ENCODE measurements at places on chromosomes 7 and 10. TPM values are rescaled to one million over a fixed set of nuclear protein-coding genes. Genes with fewer than 3 reads are reported as not detected.

PPP1R3C gene
- 0.09 TPM for total RNA-seq

ARMH3 gene
- total RNA-seq: 24.8 TPM

DNA sequence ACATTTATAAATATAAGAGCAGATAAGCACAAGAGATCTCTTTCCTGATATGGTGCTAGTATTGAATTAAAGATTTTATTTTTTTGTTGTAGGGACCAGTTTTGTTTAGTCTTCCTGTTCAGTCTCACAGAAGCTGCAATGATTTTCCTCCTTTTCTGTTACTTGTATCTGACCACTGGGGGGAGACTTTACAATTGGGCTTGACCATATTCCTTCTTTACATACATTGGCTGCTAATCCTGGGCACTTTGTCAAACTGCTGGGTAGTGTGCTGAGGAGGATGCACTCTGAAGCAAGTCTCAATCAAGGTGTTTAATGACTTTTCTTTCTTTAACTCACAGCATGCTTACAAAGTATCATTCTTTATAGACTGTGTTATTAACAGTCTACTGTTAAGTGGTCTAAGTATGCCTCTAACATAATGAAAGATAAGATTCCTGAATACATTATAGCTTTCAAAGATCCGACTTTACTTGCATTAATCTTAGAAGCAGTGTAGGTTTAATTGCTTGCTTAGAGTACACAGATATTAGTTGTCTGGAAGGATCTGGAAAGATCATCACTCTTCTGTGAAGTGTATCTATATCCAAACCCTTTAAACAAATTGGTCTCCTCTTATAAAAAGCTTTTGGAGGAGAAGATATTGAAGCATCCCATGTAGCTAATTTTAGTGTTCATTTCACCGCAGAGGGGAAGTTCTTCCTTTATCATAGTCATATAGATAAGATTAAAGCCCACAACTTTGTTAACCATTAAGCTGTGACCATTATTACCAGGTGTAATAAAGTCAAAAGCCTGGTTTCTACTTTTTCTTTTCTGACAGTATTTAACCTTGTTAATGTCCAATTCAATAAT lies 3.1 kb downstream of the PALS2 start:
- no peak for DNase-seq

ELFN1 gene
- total RNA-seq: 0.07 TPM
